ENCODE measurements at places on chromosomes 12 and 14.

- no peak for DNase-seq
Measured at GRCh38 chr12:1510056-1510812, 84.1 kb downstream of the FBXL14 start.

GRCh38 chr14:96629082-96629481 is 126.9 kb downstream of the PAPOLA start:
- no peak for DNase-seq

- DNase-seq: no peak
Measured at GRCh38 chr14:56812364-56813141, 2.3 kb upstream of the OTX2 start.

- DNase-seq: no peak
Measured at GRCh38 chr14:70096866-70097265, 91.9 kb downstream of the SLC8A3 start.

DNA sequence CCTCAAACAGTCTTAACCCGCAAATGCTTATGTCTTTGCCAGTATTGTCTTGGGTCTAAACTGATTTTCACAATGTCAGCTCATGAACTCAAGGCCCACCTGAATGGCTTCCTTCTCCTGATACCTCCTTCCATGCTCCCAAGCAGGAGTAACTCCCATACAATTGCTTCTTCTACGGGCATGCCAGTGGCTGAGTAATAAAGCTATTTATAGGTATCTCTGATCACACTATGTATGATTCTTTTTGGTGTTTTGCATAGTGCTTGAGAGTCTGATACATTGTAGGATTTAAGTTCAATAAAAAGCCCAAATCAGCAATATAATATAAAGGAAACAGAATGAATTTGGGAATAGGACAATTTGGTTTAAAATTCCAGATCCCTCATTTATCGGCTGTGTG is 235.0 kb upstream of the DCN start:
- DNase-seq: no peak

- peak; percentile 9 for DNase-seq
Measured at GRCh38 chr12:23055004-23055403, 430.0 kb downstream of the ETNK1 start.

- DNase-seq: no peak
Measured at GRCh38 chr12:131264635-131265034, 310.9 kb downstream of the ADGRD1 start.

- DNase-seq: no peak
Measured at GRCh38 chr12:7837366-7837765, 35.3 kb downstream of the SLC2A14 start.

GRCh38 chr14:104597576-104597975 is 7.0 kb downstream of the TMEM179 start:
- no peak for DNase-seq

- no peak for DNase-seq
Measured at GRCh38 chr14:77557391-77557790, 58.8 kb upstream of the ISM2 start.

DNA sequence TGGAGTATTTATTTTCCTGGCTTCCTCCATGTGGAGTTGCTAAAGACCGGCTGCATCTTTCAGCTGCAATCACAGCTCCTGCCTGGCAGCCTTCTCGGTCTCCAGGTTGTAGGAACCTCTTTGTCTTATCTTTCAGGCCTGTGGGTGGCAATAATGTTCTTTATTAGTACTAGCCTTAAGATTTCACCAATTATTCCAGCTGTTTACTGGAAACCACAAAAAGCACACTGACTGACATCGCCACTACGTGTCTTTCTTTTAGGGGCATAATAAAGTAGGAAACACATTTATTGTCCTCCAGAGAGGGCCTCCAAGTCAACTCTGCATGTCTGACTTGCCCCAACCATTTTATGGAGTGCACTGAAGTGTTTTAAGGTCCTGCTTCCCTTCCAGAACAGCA is 1116.5 kb upstream of the TMEM132C start:
- DNase-seq: no peak

DNA sequence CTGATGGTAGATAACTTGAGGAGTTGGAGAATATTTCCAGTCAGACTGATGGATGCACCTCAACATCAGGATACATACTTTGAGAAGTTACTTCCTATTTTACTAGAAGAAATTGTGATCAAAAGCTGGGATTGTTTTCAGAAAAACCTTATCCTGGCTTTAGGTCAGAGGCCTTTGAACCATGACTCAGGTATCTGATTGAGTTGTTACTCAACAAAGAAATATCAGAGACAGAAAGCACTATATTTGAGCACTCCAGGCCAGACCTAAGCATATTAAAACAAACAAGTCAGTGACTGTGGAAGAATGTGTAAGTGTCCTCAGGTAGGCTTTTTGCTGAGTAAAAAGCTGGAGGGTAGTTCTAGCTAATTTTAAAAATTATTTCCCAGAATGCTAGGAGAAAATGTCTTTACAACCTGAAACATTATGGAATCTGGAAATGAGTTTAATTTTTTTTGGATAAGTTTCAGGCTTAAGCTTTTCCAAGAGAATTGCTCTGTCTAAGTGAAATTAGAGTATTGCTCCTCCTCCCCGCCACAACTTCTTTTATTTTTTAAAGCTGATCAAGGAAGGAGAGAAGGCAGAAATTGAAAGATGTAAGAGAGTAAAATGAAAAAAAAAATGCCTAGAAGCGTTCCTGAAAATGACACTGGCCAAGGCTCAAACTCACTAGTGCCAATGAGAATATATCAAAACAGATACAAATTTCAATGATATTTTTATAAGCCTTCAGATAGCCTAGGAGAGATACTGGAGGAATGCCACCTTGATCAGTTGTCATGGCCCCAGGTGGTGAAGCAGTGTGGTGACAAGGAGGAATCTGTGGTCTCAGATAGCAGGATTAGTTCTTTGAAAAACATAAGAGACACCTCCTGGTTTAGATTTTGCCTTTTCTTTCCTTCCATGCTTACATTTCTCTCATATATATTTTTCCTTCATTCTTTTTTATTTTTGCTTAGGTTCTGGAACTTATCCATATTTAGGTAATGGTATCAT is 790.3 kb downstream of the TMTC2 start:
- DNase-seq: no peak

- DNase-seq: no peak
Measured at GRCh38 chr14:61654026-61654425, 41.3 kb upstream of the HIF1A start.

DNA sequence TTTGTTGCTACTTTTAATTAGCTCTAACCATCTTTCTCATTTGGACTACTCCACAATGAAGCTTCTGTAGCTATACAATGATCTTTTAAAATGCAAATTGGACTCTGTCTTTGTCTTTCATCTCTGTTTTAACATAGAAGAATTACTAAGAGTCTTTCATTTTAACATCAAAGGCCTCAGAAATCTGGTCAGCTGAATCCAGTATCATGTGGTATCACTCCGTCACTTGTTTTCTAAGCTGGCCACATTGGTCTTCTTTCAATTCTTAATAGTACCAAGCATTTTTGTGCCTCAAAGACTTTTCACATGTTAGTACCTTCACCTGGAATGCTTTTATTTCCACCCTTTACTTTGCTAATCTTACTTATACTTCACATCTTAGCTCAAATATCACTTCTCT is 95.5 kb upstream of the SLC16A7 start:
- no peak for DNase-seq

DNA sequence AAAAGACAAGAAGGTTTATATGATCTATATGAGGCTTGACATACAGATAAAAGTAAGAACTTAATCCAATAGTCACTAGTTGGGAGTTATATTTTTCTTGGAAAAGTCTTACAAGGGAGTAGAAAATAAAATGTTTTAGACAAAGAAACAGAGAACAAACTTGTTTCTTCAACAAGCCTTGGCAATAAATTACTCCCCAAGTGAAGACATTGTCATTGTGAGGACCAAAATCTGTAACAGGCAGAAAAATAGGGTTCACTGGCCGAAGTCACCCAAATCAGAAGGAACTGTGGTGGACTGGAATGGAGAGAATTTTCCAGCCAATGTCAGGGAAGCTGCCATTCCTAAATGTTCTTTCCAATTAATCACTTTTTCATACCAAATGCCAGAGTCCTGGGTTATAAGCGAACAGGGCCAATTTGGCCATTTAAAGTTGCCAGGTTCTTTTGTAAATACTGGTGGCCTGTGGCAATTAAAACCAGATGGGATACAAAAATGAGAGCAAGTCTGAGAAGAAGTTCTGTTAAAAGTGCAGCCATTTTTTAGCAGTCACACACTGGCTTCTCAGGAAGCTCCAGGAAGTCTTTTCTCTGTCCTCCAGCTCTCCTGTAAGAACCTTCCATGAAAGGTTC is 117.3 kb upstream of the OVCH1 start:
- DNase-seq: no peak

- no peak for DNase-seq
Measured at GRCh38 chr12:70637303-70638085, at the start of gene PTPRB. TSS of gene PTPRB (minus strand) at chr12:70637429. CDS start at chr12:70637395, 34 bp downstream.

DNA sequence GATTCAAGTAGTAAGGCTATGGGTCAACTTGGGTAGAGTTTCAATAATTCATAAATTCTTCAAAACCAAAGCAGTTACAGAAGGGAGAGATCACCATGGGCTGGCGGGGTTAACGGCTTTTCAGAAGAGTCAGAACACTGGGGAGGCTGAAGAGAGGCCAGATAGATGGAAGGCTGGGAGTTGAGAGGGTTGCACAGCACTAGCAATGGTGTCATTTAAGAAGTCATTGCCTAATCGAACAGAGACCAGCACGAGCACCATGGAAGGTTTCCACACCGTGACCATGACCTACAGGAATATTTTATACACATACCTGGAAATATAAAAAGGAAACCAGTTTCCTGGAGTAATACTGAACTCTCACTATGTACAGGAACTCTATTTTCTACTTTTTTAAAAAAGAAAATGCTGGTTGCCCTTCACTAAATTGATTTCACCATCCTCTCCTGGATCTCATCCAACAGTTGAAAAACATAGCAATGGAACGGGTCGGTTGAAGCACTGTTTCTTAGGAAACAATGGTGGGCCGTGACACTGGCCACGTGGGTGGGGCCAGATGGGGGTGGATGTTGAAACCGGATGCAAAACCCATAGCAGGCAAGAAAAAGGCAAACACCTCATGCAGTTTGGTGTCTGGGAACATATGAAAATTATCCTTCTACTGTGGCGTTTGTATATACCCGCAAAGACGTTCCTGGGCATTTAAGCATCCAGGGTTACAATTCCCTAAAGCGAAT is 38.0 kb upstream of the RIN3 start:
- no peak for DNase-seq

- no peak for DNase-seq
Measured at GRCh38 chr14:98926801-98927200, 345.2 kb downstream of the BCL11B start.

DNA sequence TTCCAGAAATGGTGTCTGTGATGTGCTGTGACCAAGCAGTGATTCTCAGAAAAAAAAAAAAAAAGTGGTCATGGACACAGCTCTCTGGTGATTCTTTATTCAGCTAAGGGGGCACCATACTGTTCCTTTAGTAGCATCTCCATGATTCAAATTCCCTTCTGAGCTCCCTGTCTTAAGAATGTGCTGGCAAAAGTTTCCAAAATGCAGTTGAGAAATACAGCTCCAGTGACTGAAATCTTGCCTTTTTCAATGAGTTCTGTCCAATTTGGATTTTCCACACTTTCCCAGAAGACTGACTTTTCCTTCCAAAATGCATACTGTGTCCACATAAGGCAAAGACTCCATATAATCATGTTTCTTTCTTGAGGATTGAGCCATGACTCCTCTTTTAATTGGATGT is 24.3 kb upstream of the CPM start:
- no peak for DNase-seq

- DNase-seq: no peak
Measured at GRCh38 chr12:94516985-94517384, 57.3 kb upstream of the CEP83 start.

DNA sequence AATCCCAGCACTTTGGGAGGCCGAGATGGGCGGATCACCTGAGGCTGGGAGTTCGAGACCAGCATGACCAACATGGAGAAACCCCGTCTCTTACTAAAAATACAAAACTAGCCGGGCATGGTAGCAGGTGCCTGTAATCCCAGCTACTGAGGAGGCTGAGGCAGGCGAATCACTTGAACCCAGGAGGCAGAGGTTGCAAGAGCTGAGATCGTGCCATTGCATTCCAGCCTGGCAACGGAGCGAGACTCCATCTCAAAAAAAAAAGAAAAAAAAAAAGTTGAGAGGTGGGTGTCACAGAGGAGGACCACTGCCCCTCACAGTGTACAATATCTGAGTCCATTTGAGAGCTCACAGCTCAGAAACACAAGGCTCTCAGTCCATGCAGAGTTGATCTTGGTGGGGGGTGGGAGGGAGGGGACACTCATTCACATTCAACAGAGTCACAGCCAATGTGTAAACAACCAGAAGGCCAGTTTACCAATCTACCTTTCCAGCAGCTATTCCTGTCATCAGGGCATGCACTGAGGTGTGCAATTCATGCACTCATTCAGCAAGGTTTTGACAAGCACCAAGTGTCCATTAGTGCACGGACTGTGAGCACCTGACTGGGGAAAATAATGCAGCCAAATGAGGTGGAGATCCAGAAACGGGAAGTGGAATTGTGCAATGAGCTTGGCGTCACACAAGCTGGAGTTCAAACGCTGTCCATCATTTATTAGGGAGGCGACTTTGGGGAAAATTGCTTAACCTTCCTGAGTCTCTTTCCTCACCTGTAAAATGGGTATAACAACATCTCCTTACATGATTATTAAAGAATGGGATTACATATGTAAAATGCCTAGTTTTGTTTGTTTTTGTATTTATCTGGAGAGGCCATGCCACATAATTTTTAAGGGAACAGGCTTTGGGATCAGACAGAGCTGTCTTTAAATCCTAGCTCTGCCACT is 4.4 kb upstream of the EIF5 start:
- DNase-seq: no peak

GRCh38 chr14:83860631-83861155 is 1669.3 kb upstream of the FLRT2 start:
- DNase-seq: no peak

DNA sequence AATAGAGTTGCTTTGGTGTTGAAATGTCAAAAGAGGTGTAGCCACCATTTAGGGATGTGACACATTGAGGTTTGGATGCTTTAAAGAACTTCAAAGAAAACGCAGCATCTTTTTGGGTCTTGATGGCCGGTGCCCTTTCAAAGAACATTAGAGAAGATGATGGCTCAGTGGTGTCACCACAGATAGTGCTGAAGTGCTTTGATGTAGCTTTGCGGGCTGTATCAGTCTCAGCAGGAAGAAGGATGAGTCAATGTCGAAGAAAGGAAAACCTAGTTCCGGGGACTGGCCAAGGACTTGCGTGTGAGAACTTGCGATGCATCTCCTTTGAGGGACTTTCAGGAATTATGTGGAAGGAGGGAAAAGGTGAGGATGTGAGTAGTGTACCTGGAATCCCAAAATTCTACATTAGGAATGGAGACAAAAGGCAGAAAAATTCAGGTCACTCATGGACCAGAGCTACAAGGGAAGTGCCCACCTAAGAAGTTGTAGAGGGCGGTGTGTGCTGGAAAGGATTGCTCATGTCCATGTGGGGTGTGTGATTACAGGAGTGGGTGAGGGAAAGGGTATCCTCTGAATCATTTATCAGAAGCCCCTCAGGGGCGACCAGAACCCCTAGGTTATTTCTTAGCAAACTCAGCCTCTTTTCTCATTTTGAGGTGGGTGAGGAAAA is 39.7 kb upstream of the GZMB start:
- peak; percentile 83 for DNase-seq

GRCh38 chr14:69335371-69335771 is 62.7 kb downstream of the ERH start:
- DNase-seq: no peak
